Amniotic stem cell (primary cell): ENCODE measurements at places on chromosomes 7 and 10.

- no peak for DNase-seq
These were observed 3.3 kb downstream of the CUX1 start for GRCh38 chr7:101820703-101821102.

GRCh38 chr7:77269360-77270093 is 69.9 kb upstream of the FGL2 start:
- no peak for DNase-seq

- DNase-seq, result no peak
These were observed 207.8 kb downstream of the TAX1BP1 start for GRCh38 chr7:27947586-27948278.

- DNase-seq, result no peak
These were observed 3.4 kb upstream of the CDK13 start for GRCh38 chr7:39946693-39947092.

DNA sequence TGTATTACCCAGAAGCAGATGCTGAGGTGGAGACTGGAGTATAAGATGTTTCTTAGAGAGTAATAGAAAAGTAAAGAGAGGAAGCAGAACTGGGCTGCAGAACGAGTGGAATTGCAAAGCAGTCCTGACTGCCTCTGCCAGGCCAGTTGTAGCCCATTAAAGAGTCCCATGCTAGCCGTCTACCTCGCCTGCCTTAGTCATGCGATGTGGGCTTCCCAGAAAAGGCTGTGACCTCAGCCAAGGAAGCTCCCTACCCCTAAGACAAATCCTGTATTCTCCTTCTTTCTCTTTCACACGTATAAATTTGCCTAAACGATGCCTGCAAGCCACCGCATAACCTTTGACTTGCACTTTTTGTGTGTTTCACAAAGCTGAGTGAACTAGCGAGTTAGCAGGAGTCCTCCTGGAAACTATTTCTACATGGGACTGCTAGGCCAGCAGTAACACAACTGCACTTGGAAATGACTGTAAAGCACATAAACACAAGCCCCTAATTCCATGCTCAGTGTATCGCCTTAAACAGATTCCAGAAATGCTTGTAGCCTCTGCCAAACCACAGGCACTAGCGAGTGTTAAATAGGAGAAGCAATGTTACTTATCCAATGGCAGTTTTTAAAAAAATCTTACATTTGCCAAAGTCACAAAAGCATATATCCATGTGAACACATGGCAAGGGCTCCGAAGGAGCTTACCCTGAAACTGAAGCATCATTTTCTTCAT is 47.4 kb upstream of the GNAI1 start:
- no peak for DNase-seq

GRCh38 chr10:108597031-108597430 is 1326.3 kb downstream of the XPNPEP1 start:
- no peak for DNase-seq

DNA sequence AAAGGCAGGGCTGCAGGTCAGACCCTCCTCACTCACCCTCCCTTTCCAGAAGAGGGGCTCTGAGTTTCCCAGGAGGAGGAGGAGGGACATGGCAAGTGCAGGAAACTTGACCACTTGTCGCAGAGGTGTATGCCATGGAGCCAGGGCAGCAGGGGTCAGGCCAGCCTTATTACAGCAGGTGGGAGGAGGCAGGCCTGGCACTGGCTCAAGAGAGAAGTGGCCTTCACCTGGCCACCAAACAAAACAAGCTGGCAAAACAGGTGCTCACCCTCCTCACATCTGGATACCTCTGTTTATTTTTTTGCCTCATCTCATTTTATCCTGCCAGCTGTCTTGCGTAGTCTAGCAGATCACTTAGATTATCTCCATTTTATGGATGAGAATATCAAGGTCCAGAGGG is 12.5 kb downstream of the COL13A1 start:
- no peak for DNase-seq

DNA sequence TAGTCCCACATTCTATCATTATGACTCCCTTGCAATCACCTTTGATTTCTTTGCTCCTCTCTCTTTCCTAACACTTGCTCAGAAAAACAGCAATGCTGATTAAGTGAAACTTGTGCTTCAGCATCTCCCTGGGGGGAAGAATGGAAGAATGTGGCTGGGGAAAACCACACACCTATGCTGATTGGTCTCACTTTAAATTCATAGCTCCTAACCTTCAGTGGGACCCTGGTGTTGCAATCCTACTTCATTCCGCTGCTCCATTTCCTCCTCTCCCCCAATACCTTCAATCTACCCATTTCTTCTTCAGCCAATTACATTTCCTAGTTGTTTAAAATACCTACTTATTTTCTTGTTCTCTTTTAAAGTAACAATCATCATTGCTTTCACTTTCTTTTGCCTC is 1166.7 kb upstream of the C7orf33 start:
- DNase-seq, result no peak

- no peak for DNase-seq
These were observed 272.6 kb downstream of the DOCK4 start for GRCh38 chr7:111933609-111934008.

- DNase-seq, result no peak
These were observed 1.1 kb upstream of the DDX21 start for GRCh38 chr10:68954904-68955303.

GRCh38 chr10:101385866-101386658 is 32.1 kb downstream of the BTRC start:
- DNase-seq, result no peak

DNA sequence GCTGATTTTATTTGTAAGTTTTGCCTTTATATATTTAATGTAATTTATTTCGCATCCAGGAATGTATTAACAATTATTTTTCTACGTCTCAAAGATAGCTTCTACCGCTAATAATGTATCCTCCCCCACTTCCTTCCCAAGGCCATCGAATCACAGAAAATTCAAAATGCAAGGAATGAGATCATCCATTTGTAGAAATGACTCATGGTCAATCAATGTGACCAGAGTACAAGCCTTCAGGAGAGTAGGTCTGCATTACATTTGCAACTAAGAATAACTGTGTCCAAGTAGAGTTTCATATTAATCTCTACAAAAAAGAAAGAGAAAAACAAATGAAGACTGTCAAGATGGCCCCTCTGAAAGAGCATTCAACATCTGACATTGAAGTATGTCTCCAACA is 205.9 kb upstream of the PHF14 start:
- no peak for DNase-seq

- no peak for DNase-seq
These were observed 77.2 kb upstream of the TNRC18 start for GRCh38 chr7:5500777-5501350.

DNA sequence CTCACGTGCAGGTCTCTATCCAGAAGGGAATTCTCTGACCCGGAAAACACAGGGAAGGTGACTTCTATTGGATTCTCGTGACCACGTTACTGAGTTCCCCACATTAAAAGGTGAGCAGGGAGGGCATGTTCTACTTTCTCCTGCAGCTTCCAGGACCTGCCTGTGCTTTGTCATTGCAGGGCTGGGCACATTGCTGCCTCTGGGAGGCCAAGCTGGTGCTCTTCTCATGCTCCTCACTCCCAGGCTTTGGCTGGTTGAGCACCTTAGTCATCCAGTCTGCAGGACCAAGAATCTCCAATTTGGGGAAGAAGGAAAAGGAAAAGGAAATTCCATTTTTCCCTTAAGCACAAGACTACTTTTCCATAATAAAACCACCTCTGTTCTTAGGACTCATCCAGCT is 86.5 kb upstream of the TMEM72 start:
- DNase-seq, result no peak

DNA sequence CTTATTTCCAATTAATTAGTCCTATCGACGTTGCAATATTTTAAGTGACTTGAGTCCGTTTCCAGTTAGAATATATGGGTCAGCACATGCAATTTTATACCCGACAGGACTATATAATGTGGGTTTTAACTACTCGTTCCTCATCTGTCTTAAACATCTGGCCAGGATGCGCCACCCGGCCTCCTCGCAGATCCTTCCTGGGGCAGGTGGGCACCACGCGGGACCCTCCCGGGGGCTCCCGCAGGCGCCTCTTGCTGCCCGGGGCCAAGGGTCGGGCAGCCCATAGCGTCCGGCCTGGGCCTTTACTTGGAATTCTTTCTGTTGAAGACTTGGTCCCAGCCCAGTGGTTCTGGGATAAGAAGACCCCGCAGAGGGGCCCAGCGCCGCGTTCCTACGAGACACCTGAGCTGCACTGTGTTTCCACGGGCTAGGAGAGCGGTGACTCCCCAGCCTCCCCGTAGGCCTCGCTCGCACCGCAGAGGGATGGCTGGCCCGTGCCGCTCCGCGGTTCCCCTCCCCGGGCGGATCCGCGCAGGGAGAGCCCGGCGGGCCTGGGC is 10.1 kb upstream of the MNX1 start:
- DNase-seq, result no peak

- no peak for DNase-seq
These were observed 80.1 kb upstream of the EMX2 start for GRCh38 chr10:117462424-117462792.

- no peak for DNase-seq
These were observed 43.5 kb downstream of the MTPN start for GRCh38 chr7:135933509-135934188.

DNA sequence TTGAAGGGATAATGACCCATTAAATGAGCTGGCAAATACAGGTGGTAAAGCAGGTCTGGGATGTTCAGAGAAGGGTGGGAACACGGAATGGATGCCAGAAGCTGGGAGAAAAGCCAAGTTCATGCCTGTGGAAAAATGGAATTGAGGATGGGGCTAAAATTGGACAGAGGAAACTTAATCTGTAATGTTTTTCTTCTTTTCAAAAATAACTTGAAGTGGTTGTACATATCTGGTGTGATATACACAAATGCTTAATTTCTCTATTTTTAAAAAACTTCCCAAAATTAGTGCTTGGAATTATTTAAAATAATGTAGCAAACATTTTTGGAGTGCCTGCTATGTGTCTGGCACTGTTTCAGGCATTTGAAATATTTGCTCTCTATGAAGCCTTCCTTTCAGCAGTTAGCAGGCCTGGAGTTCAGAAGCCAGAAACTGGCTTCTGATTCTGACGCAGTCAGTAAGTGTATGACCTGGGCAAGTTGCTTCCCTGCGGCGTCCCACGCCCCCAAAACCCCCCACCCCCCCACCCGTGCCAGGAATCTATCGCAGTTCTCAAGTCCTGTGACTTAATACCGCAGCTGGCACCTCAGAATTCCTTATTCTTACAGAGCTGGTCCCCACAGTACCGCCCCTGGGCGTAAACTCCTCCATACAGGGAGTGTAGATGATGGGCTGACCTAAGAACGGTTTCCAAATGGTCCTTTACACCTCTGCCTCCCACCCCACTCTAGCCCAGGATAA is 828 bp upstream of the MALSU1 start:
- DNase-seq, result no peak

- no peak for DNase-seq
These were observed at the start of gene LHFPL3 for GRCh38 chr7:104328296-104328969. Gene LHFPL3, plus strand, starts transcription at chr7:104328603.

GRCh38 chr7:116357781-116358670 is 141.5 kb upstream of the CAV2 start:
- DNase-seq, result no peak

DNA sequence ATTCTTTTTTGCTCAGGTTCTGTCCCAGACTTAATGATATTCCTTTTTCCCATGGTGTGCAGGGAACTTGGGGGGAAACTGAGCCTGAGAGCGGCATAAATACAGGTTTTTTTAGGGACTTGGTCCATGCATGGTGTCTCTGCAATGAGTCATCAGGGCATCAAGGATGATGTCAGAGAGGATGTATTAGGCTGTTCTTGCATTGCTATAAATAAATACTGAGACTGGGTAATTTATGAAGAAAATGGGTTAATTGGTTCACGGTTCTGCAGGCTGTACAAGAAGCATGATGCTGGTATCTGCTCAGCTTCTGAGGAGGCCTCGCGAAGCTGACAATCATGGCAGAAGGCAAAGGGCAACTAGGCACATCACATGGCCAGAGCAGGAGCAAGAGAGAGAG is 185.4 kb downstream of the RAB11FIP2 start:
- no peak for DNase-seq

GRCh38 chr10:58319599-58319998 is 15.2 kb upstream of the UBE2D1 start:
- no peak for DNase-seq

- no peak for DNase-seq
These were observed 85.9 kb downstream of the COBL start for GRCh38 chr7:51230723-51231122.

GRCh38 chr10:29023678-29024077 is 265.2 kb upstream of the LYZL1 start:
- no peak for DNase-seq

DNA sequence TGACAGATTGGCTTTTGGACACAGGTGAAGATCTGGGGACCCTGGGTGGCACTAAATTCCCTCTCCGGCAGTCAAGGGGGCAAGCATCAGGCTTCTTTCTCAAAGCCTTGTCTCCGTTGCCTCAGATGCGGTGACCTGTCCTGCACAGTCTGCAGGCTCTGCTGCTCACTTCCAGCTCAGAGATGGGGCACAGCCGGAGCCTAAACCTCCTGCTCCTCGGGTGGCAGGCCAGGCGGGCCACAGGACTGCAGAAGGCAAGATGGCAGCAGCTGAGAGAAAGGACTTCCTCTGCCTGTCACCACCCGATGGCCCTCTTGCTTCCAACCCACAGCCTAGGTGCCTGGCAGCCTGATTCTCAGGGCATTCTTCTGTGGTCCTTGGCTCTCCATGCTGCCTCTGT is 44.4 kb downstream of the ZC3HC1 start:
- DNase-seq, result no peak

DNA sequence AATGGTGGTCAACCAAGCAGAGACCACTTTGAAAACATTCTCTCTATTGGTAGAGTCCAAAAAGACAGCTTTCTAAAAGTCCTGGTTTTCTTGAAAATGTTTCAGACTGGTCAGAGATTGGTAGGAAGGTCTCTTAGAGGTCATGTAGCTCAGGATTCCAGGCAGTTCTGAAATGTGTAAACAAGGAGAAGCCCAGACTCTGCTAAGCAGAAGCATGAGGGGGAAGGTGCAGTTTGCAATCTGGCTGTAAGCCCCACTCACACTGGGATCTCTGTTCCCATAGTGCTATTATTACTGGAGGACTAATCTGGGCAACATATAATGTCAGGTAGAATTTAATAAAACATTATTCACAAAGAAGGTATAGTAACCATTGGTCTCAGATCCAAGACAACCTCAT is 101.1 kb downstream of the MAGI2 start:
- no peak for DNase-seq

DNA sequence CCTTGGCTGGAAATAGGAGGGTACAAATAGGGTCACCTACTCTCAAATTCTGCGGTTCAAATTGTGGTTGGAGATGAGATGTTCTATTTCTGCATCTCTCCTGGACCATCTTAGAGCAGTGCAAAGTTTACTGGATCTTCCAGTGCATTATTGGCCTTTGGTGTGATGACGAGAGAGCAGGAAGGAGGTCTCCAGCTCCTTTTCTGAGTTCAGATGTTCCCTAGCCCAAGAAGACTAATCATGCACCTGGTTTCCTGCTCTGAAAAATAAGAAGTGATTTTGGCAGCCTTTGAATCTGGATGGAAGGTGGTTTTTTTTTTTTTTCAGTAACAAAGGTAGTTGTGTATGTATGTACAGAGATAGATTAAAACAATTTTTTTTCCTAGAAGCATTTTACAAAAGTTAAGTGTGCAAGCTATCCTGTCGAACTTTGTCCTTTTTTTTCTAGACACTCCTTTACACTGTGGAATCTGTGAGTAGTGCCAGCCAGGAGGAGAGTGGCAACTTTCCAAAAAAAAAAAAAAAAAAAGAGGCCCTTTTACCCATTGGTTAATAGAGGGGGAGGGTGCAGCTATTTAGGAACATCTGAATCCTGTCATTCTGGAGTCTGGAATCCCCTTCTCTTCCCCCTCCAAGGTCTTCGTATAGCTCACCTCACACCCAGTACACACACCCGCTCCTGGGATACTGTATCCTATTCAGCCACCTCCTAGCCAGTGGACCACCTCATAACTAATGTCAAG is 26.3 kb downstream of the PAPSS2 start:
- no peak for DNase-seq
